ENCODE measurements at places on chromosomes 3 and 15. TPM values are rescaled to one million over a fixed set of nuclear protein-coding genes. Genes with fewer than 3 reads are reported as not detected.

SOX14 gene
- total RNA-seq = not detected

SELENOS gene
- total RNA-seq = 70.4 TPM

DNA sequence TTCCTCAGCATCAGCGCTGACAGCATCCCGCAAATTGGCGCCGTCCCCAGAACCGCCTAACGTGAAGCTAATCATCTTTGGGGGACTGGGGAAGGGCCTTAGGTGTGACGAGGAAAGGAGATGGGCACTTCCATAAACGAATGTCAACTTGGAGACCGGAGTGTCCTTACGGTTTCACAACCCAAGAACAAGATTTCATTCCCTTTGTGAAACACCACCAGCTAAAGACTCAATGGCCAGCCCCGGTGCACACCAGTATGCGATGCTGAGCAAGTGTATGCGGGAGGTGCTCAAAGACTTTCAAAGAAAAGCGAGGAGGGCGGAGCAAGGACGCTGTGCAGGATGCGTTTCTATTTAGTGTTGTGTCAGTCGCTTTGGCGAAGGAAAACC is 759 bp upstream of the TTBK2 start:
- H3K36me3 ChIP-seq = no peaks in the 10 kb centered on the region
- peak overlapping the region; percentile 84 for H3K4me3 ChIP-seq
- H3K4me1 ChIP-seq = peaks cover 26% of the 10 kb centered on the region
- peak; percentile 45 for DNase-seq

- DNase-seq = no peak
- H3K36me3 ChIP-seq = no peaks in the 10 kb centered on the region
- H3K4me1 ChIP-seq = peaks cover 9% of the 10 kb centered on the region
- no peak overlapping the region for H3K4me3 ChIP-seq
- H3K27me3 ChIP-seq = no peaks in the 10 kb centered on the region
Measured at GRCh38 chr3:36965440-36965839, 20.6 kb upstream of the TRANK1 start.

All from endothelial cell of umbilical vein (primary cell).